Stimulated activated CD8-positive, alpha-beta memory T cell treated with anti-CD3 and anti-CD28 coated beads, Interleukin-4, amount 100 ng/mL, for 1 hour (primary cell): ENCODE measurements at places on chromosomes 6 and 20.

GRCh38 chr6:128316258-128316929 is 204.0 kb downstream of the PTPRK start:
- DNase-seq = no peak

GRCh38 chr20:48877304-48877703 is 44.2 kb upstream of the ARFGEF2 start:
- no peak for DNase-seq

- DNase-seq = no peak
Observed at GRCh38 chr20:11012975-11013374, 339.2 kb upstream of the JAG1 start.

DNA sequence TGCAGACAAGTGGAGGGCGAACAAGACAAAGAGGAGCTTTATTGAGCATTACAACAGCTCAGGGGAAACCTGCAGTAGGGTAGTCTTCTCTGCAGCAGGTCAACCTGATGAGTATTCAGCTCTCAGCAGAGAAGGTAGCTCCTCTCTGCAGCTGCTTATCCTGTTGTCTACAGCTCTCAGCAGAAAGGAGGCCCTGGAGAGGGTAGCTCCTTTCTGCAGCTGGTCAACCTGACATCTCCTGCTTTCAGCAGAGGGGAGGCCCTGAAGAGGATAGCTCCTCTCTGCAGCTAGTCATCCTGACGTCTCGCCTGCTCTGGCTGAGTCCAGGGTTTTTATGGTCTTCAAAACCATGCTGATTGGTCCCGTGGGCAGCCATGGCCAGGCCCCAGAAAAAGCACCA is 113.6 kb downstream of the CD24 start:
- no peak for DNase-seq

GRCh38 chr6:161228921-161229591 is 44.8 kb downstream of the AGPAT4 start:
- DNase-seq = no peak

DNA sequence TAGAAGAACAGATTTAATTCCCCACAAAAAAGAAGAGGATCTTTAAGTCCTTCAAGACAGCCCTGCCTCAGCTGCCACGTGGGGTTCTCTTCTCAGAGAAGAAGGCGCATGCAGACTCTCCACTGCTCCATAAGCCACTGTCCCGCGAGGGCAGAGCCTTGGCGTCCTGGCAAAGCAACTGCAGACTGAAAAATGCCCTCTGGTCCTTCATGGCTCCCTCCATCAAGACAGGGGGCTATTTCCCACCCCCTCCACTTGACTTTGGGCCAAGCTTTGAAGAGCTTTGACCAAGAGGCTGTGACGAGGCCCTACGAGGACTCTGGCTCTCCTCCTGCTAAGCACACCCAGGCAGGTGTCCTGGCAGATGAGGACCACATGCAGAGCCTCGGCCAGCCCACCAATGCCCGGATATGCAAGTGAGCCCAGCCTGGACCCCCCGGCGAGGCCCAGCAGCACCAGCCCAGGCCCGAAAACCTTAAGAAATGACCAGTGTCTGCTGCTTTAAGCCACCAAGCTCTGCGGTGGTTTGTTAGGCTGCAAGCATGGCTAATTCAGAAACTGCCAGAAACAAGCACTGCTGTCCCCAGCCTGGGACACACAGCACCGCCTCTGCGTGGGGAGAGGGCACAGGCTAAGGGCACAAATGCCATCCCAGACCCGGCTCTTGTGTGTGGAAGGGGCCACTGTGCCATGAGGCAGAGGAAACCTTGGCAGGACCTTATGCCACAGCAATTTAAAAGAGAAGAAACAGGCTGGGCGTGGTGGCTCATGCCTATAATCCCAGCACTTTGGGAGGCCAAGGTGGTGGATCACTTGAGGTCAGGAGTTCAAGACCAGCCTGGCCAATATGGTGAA is 16.1 kb downstream of the GMEB2 start:
- DNase-seq = no peak

DNA sequence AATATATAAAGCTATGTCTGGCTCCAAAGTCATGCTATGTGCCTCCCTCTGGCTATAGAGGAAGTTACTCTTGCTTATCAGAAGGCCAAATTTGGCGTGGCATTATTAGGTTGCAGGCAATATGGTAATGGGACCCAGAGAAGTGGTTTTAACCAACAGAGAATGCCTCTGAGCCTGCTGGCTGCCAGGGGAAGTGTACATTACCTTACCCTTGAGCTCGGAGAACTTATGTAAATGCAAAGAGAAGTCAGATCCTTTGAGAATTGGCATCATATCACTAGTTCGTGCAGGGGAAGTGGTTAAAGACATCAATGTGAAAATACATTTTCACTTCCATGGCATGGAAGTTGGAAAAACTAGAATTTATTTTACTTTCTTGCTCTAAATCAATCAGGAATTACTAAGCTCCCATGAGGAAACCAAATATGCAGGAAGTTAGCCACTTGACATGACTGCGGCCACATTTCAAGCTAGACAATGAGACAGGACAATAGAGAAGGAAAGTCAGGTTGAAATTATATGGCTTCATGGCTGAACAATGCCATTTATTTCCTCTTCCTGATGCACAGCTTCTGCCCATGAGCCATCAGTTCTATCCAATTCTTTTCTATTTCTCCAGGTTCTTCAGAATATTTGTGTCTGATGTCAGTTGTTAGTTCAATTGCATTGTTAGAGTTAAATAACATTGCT is 134.0 kb upstream of the PHACTR1 start:
- DNase-seq = no peak

- no peak for DNase-seq
Observed at GRCh38 chr6:128172081-128172480, 271.2 kb upstream of the THEMIS start.

GRCh38 chr6:165749163-165749562 is 86.1 kb upstream of the PDE10A start:
- DNase-seq = no peak

DNA sequence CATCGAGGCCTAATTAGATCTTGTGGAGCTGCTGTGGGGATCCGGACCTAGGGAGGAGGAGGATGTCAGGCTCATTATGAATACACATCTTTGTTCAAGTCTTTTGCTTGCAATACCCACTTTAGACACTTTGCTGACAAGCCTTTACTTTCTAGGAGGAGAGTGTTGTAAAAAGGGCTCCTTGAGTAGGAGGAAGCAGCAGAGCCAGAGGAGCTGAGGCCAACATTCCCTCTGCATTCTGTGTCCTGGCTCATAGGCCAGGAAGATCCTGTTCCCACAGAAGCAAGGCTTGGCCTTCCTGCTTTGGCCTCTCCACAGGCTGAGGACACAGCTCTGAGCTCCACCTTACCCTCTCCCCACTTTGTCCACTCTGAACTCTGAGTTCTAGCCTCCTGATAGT is 67.1 kb downstream of the TPD52L1 start:
- no peak for DNase-seq

- DNase-seq = no peak
Observed at GRCh38 chr20:64077876-64078551, 1.3 kb downstream of the RGS19 start.

DNA sequence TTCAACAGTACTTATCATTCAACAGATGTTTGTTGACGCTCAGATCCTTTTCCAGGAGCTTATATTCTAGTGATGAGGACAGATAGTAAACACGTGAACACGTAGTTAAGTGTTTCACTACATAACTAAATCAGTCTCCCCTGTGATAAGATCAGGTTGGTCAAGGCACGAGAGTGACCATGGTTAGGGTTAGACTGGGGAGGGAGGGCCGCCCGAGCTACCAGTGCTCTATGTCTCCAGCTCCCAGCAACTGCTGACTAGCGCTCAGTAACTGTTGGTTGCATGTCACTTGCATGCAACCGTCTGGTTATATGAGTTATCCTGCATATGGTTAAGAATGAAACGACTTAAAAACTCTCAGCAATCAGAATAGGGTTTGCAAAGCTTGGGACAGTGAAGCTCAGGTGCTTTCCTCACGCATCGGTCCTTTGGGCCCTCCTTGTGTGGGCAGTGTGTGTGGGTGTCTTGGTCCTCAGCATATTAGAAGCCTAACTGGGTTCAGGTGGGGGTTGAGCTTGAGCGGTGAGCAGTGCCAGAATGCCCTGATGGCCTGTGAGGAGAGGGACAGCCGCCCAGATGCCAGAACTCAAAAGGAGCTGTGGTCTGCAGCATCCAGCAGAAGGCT is 120.8 kb downstream of the ARID1B start:
- DNase-seq = no peak

- no peak for DNase-seq
Observed at GRCh38 chr6:74932232-74932888, 273.5 kb downstream of the COL12A1 start.

DNA sequence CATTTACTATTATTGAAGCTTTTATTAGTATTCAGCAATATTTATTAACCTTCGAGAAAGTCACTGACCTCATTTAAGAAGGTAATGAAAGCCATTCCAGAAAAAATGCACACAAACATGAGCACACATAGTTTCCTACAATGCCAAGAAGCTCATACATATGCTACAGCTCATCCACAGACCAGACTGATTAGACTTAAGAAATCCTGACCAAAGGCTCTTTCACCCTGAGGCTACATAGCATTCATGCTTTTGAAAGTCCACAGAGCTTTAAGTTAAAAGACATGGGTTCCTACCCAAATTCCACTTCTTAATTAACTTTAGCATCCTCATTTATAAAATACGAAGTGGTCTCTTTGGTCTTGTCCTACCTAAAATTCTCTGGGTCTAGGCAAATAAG is 430.4 kb downstream of the TBC1D32 start:
- DNase-seq = no peak

GRCh38 chr6:7730784-7731227 is 4.9 kb downstream of the BMP6 start:
- DNase-seq = no peak

DNA sequence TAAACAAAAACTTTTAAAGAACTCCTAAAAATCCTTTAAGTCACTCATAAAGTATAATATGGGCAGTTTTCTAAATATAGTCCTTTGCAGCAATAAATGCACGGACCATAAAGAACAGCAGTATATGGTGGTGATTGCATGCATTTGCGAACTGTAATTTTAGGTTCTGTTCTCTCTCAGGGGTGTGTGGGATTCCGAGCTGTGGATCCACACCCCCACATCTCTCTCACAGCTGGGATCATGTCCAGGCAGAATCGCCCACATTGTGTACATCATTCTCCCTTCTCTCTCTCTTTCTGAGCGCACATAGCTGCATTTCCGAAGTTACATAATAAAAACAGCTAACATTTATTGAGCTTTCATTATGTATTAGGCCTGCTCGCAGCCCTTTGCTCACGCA is 28.6 kb downstream of the SLC52A3 start:
- no peak for DNase-seq

- no peak for DNase-seq
Observed at GRCh38 chr6:25449774-25450173, 170.6 kb downstream of the CARMIL1 start.

- DNase-seq = no peak
Observed at GRCh38 chr6:90168693-90169131, 127.9 kb downstream of the BACH2 start.

- DNase-seq = no peak
Observed at GRCh38 chr20:16528078-16528477, 45.2 kb downstream of the KIF16B start.

DNA sequence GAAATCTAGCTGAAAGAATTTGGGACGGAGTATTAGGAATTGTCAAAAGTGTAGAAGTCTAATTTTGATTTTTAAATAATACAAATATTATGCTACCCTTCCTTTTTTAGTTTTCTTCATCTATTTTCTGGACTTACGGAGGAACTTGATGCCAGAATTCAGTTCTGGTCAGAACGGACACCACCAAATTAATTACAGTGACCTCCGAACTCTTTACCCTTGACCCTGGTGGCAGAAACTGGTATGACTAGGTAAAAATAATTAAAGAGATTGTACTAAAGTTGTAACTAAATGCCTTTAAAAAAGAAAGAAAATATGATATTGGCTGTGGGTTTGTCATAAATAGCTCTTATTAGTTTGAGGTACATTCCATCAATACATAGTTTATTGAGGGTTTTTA is 751.1 kb upstream of the MAP3K7 start:
- no peak for DNase-seq

DNA sequence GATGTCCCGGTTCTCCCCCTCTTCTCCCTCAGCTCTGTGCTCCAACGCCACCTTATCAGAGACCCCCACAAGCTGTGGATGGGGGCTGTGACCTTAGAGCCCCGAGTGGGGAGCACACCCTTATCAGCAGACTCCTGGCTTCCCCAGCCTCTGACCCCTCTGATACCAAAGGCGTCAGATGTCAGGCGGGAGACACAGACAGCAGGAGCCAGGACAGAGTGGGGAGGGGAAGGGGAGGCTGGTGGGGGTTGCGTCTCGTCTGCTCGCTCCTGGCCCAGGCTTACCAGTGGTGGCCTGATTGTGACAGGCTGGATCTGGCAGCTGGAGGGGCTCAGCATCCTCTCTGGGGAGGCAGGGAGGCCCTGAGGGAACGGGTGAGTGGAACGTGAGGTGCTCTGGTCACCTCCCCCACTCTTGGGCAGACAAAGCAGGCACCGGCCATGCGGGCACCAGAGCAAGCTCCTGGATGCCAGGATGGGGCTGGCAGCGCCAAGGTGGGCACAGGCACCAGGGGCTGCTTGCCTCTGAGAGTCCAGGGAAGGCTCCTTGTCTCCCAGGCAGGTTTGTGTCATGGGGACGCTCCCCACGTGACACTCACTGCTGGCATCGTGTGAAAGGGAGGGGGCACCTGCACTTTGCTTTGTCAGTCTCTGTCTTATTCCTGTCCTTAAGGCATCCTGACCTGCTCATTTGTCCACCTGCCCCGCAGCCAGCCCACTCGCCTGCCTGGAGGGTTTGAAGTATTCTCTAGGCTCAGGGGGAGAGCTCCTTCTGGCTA is 27.8 kb upstream of the GATA5 start:
- DNase-seq = no peak

- DNase-seq = no peak
Observed at GRCh38 chr6:7194657-7195056, 86.9 kb downstream of the RREB1 start.

DNA sequence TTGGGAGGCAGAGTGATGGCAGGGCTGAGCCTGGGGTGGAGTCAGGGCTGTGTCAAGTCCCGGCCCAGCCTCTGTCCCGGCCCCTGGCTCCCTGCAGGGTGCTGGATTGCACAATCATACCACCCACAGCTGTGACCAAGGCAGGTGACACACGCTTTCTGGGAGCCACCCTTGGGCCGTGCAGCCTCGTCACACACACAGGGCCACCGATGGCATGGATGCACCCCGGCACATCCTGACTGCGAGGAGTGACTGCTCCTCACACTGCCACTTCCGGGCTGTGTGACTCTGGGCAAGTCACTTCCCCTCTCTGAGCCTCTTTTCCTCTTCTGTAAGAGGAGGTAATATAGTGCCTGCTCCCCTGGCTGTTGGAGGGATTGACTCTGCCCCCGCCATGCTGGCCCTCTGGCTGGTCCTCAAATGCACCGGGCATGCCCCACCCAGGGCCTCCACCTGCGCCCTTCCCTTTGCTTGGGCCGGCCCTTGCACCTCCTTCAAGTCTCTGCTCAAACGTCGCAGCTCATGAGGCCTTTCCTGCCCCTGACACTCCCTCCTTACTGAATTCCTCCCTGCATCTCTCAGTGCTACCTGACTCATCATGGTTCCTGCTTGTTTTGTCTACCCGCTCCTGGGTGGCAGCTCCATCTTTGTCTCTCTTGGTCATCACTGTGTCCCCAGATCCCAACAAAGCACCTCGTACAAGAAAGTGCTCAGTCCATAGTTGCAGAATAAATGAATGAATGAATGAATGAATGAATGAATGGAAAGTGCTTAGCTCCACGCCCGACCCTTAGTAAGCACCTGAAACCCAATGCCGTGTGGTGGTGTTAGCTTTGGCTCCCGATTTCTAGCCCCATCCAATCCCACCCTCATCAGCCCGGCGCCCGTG is 93.5 kb downstream of the CEBPB start:
- no peak for DNase-seq

GRCh38 chr6:17932330-17932852 is 55.0 kb downstream of the KIF13A start:
- DNase-seq = no peak

- no peak for DNase-seq
Observed at GRCh38 chr6:158815379-158815724, 3.8 kb downstream of the EZR start.
